Activated T-cell treated with anti-CD3 and anti-CD28 coated beads for 4 hours (primary cell): ENCODE measurements at places on chromosomes 2 and 18.

- peak; percentile 18 for DNase-seq
These were observed 29.6 kb downstream of the MCEE start for GRCh38 chr2:71100195-71100964.

- no peak for DNase-seq
These were observed 39.0 kb downstream of the TGFA start for GRCh38 chr2:70514612-70515055.

DNA sequence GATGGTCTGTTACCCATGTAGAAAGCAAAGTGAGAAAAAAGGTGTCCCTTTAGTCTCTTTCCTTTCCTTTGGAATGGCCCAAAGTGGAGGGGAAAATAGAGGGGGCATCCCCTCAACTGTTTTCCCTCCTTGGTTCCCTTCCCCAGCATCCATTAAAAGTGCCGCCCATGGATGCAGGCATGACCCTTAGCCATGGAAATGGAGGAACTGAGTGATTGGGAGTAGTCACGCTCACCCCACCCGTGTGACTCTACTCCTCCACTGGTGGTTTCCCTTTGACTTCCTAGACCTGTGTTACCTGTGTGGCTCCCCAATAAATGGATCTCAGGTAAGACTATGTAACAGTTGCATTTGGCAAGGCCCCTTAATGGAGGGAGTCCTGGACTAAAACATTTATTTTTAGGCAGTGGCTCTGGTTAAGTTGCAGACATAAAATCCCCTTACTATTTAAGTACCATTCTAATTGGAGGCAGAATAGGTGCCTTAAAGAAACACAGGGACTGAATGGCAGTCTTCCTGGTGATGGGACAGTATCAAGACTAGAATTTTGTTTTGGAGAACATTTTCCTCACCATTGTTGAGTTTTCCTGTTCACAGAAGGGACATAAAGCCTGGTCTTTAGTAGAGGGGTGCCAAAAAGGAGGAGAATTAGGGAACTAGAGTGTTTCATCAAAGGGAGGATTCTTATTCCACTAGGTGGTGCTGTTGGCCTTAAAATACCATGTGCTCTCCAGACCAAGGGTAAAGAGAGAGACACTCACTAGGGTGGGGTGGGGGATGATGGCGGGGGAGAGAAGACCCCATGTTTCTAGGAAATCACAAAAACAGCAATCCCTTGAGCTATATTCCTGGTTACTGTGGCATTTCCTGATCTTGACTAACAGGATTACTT lies 25.7 kb upstream of the PLA2R1 start:
- no peak for DNase-seq

DNA sequence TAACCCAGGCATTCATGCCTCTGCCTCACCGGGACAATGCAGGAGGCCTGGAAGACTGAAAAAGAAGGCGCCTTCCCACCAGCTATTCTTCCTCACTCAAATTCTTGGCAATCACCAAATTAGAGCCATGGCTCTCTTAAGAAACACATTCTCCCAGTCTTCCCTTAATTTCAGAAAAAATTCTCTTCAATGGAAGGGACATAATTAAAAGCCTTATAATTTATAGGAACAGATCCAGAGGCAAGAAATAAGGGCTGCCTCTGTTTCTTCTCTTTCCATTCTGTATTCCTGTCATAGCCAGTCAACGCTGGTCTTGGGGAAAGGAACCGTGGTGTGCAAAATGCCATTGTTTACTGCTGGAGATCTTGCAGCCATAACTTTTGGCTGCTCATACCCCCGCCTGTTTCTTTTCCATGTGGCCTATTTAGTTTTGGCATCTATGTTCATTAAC lies 32.8 kb downstream of the DTNA start:
- DNase-seq = no peak

DNA sequence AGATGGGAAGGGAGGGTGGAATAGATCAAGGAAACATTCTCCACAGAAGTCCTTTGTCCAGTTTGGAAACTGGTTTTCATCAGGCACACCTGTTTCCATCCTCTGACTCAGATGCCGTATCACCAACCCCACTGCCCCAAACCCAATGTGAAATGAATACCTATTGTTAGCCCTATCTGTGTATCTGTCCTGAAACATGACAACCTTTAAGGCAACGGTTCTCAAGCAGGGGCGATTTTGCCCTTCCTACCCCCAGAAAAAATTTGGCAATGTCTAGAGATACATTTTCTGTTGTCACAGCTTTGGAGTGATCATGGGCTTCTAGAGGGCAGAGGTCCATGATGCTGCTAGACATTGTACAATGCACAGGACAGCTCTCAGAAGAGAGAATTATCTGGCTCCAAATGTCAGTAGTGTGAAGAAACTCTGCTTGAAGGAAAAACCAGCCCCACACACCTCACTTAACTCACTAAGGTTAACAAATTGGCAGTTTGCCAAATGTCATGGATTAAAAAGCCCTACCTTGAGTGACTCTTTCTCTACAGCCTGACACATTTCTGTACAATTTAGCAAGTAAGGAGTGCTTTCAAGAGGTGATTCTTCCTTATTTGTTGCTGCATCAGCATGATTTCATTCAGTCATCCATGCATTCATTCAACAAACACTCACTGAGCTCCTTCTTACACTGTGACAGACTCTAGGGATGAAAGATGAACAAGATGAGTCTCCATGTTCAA lies 3.4 kb downstream of the SCTR start:
- no peak for DNase-seq

- DNase-seq = peak; percentile 8
These were observed 783 bp downstream of the DPP4 start for GRCh38 chr2:162072976-162073887.

- DNase-seq = no peak
These were observed 25.4 kb downstream of the FBLN7 start for GRCh38 chr2:112163541-112163981.
